Fibroblast of skin of abdomen (primary cell): ENCODE measurements at places on chromosomes 1 and 21.

DNA sequence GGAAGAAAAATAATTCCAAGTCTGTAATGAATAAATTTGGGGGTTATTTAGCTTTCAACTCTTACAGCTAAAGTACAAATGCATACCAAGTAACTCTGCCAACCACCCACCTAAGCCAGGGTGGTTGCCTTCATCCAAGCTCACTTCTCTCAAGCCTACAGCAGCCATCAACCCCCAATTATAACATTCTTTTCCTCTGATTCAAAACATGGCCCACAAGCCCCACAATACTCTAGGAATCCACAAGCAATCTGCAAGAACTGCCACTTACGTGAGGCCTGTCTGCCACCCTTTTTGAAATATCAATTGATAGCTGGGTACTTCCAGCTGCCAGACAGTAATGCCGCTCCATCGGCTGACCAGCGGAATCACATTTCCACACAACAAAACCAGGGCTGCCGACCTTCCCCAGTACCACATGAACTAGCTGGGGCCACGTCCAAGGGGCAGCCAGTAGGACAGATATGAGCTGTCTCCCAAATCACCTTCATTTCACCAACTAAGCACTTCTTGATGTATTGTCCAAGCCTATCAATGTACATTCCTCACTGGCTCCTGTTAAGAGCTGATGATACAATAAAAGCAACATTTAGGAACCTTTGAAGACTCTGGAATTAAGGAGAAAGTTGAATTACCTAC lies 3.2 kb downstream of the LBR start:
- DNase-seq = peak; percentile 73

DNA sequence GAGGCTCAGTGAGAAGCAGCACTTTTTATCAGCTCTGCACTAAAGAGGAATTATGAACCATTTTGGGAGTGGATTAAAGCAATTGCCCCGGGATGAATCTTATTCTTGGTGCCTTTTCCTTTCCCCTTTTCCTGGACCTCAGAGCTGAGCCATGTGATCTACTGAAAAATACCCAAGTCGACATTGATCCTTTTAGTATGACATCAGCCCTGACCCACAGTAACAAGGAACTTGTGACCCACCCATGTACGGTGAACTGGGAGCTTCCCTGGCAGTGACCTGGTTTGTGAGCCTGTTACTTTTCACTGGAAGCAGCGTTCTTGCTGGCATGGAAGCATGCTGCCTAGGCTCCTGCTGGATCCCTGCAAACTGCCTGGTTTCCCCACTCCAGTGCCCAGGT lies 15.9 kb downstream of the AJAP1 start:
- DNase-seq = no peak

DNA sequence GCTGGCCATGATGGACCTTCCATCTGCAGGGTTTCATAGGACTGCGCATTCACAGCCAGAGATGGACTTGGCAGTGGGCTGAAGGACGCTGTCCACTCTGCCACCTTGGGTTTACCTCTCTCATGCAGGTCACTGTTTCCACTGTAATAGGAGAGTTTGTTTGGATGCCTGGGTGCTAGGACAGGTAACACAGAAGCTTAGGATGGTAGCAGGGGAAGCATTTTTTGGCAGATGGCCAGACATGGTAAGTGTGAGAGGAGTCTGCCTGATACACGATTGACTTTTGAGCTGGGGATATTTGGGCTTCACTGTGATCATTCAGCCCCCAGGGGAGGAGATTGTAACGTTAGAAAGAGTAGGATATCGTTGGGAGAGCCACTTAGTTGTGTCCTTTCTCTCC lies 11.8 kb downstream of the PSEN2 start:
- no peak for DNase-seq

GRCh38 chr1:38092256-38092655 lies 45.7 kb upstream of the POU3F1 start:
- DNase-seq = no peak

- peak; percentile 7 for DNase-seq
Observed at GRCh38 chr1:222335586-222335985, 212.3 kb downstream of the HHIPL2 start.

- no peak for DNase-seq
Observed at GRCh38 chr1:10027027-10027426, 5.7 kb upstream of the UBE4B start.

- DNase-seq = no peak
Observed at GRCh38 chr21:15433091-15433490, 296.7 kb upstream of the USP25 start.

- DNase-seq = no peak
Observed at GRCh38 chr21:16797966-16798365, 714.9 kb upstream of the CXADR start.

- no peak for DNase-seq
Observed at GRCh38 chr1:204788470-204788869, 82.2 kb upstream of the NFASC start.

DNA sequence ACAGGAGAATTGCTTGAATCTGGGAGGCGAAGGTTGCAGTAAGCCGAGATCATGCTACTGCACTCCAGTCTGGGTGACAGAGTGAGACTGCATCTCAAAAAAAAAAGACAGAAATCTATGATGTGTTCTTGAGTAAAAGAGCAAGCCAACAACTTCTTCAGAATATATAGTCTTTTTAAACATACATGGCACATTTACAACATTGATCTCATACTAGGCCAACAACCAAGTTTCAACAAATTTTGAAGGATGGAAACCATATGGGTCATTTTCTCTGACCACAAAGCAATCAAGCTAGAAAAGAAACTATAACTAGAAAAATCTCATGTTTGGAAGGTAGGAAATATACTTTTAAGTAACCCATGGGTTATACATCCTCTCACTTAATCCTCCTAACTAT lies 38.3 kb downstream of the PAFAH2 start:
- DNase-seq = peak; percentile 56
